ENCODE measurements at places on chromosomes 11 and 22. TPM values are rescaled to one million over a fixed set of nuclear protein-coding genes. Genes with fewer than 3 reads are reported as not detected.

DNA sequence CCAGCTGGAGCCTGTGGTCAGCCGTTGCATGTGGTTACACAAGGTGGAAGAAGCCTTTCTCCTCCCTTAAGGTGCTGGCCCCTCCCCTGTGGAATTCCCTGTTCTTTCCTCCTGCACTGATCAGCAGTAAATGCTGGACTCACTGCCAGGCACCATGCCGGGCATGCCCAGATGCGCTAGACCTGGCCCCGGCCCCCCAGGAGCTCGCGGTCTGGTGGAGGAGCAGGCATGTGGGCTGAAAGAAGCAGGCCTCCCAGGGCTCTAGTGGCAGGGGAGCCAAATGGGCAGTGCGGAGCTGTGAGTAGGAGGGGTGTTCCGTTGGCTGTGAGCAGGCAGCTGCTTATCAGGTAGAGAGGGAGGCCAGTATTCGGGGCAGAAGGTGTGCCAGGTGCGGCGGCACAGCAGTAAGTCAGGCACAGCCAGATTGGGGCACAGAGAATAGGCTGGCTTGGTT is 10.2 kb downstream of the DGKZ start:
- DNase-seq = no peak

OR8H1 gene
- not detected for total RNA-seq

BATF2 gene
- total RNA-seq = 8.7 TPM

- DNase-seq = no peak
Measured at GRCh38 chr11:1296287-1296686, 13.1 kb downstream of the TOLLIP start.

- no peak for DNase-seq
Measured at GRCh38 chr22:19615867-19616581, 91.8 kb upstream of the CLDN5 start.

SLC1A2 gene
- not detected for total RNA-seq

Data from K562 (cell line).